ENCODE measurements at places on chromosomes 13 and 19.

- no peak for DNase-seq
These were observed 1.2 kb downstream of the UTP14C start for GRCh38 chr13:52025475-52026245.

- DNase-seq, result no peak
These were observed 19.3 kb upstream of the SDHAF1 start for GRCh38 chr19:35975608-35976214.

DNA sequence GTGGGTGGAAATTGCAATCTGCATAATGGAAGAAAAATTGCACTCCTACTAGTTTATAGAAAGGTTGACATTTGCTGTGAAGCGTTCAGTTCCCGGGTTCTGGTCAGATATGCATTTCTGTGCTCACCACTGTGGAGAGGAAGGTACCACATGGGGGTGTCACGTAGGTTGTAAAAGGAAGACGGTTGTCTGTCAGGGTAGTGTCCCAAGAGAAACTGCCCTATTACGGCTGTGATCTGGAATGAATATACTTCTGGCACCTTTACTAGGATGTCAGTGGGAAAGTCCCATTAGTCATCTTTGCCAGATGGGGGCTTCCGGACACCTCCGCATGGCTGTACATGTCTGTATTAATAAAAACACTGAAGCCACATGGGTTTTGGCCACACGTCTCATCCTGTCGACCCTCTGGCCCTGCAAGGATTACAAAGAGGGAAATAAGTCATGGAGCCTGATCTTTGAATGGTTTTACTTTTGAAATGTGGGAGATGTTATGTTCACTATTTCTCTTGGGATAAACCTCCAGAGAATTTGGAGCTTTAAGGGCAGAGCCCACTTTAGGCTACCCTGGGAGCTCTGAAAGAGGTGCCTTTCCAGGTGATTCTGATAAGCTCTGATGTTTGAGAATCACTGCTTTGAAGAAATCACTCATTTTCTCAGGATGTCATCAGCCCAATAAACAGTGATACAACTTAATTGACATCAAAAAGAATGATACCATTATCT, 133.9 kb downstream of the AKAP11 start:
- DNase-seq, result no peak

GRCh38 chr19:45716359-45717130, 14.2 kb downstream of the FBXO46 start:
- DNase-seq, result no peak

GRCh38 chr13:111292710-111293485, 27.5 kb upstream of the TEX29 start:
- DNase-seq, result no peak

- peak; percentile 51 for DNase-seq
These were observed 30.2 kb downstream of the CYP2F1 start for GRCh38 chr19:41144403-41144802.

DNA sequence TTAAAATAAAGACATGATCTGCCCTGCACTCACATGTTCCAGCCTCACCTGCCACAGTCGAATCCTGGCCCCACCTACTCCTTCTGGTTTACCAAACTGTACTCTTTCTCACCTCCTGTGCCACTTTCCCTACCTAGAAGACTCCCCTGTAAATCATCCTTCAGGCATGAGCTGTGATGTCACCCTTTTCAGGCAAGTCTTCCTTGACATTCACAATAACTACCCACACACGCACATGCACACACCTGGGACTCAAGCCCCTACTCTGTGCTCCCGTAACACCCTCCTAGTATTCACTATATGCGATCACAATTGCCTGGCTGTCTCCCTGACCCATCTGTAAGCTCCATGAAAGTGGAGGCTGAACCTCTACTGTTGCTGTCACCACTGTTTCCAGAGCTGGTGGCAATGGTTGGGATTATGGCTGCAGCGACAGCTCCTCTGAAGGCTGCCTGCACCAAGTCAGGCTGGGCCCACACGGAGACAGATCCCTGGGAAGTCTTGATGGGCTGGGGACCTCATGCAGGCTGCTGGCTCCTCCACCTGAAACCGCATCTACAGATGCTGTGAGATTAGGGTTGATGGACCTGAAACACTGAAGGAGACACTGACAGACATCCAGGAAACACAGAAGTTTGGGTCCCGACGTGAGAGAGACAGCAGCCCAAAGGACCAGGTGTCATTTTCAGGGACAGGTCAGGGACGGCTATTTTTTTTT, 611.1 kb downstream of the UQCRFS1 start:
- no peak for DNase-seq

Data from CMK (cell line).